Renal pelvis (tissue), 12 donors: ENCODE measurements at places on chromosomes 16 and 17.

- DNase-seq: no peak
Observed at GRCh38 chr17:63762161-63763078, 11.0 kb downstream of the CCDC47 start.

DNA sequence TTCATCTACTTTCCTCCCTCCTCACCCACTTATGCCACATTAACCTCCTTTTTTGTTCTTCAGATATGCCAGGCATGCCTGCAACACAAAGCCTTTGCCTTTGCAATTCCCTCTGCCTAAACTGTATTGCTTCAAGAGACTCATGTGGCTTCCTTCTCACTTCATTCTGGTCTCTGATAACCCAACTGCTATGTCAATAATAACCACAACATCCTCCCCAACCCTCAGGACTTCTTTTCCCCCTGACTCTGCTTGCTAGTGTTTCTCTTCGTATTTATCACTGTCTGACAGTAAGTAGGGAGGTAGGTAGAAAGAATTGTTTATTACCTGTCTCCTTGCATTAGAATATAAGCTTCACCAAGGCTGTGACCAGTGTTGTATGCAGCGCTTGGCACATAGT lies 22.4 kb downstream of the RBL2 start:
- no peak for DNase-seq

GRCh38 chr16:30663820-30664219 lies 5.6 kb downstream of the FBRS start:
- no peak for DNase-seq

- peak; percentile 83 for DNase-seq
Observed at GRCh38 chr17:67993153-67993997, 2.9 kb downstream of the C17orf58 start.

DNA sequence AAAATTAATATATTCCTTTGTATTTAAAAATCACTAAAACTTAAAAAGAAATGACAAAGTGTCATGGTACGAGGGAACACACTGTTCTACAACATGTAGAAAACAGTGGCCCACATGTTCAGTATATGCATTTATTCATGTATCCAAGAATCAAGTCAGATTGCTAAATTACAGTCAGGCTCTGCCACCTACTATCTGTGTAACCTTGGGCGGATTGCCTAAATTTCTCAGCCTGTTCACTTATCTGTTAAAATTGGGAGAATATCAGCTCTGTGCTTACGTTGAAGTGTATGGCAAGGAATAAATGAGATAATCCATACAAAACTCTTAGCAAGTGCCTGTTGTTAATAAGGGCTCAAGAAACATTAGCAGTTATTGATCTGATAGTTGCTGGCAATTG lies 3.4 kb upstream of the USP22 start:
- no peak for DNase-seq

GRCh38 chr17:76179496-76180467 lies 38.7 kb upstream of the FOXJ1 start:
- no peak for DNase-seq

DNA sequence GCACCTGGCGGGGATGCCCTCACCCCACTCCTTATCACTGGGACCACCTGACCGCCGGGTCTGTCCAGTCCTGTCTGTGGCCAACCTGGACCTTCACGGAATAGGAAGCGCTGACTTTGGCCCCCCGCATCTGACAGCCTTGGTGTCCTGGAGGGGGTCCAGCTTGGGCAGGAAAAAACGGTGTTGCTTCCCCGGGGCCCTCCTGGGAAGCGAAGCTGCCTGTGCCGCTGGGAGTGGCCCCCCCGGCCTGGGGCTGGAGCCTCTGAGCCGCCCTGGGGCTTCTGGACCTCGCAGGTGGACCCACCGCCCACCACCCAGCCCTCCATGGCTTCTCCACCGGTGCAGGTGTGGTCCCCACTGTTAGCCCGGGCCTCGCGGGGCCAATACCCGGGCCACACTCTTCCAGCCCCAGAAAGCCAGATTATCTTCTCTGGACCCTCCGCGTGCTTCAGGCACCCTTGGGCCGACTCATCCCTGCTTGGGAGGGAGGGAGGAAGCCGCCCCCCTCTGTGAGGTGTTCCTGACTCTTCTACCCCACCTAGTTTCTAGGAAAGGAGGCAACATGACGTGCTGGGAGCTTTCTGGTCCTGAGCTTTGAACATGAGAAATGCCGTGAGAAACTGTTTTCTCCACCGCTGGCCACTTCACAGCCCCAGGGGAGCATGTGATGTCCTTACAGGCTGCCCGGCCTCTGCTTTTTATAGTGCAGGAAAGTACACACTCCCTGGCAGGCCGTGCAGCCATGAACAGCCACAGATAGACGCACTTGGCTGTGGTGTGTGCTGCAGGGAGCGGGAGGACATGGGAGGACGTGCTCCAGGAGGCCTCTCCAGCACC lies 1.1 kb downstream of the C1QTNF1 start:
- DNase-seq: no peak

DNA sequence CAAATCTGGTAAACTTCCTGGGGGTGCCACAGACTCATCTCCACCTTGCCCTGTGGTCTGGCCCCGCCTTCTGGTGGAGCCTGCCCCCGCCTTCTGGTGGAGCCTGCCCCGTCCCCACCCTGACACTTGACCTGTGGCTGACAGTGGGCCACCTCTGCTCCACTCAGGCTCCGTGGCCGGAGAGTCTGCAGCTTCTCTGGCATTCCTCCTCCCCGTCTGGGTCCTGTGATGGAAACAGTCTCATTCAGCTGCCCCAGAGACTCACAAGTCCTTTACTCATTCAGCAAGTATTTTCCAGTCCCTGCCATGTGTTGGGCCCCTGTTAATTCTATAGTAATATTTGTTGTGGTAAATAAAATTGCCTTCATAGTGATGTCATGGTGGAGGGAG lies 21.0 kb upstream of the G6PC1 start:
- DNase-seq: no peak
